OCI-M1 (cell line): ENCODE measurements at places on chromosomes 11 and 22.
A peak's percentile ranks its signal among the peaks of the same experiment; 100 is the strongest.

DNA sequence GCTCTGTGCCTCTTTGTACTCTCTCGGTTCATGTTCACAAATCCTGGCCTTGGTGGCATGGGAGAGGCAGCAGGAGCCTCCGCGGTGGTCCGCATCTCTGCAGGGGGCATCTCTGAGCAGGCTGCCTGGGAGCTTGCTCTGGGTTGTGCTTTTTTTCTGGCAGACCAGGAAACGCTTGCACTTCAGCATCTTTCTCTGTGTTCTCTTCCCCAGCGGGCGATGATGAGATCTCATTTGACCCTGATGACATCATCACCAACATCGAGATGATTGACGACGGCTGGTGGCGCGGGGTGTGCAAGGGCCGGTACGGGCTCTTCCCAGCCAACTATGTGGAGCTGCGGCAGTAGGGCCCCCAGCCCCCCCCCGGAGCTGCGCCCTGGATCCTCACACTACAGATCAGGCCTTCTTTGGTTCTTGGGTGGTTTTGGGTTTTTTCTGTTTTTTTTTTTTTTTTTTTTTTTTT is 36.5 kb downstream of the CTTN start:
- no peak for DNase-seq

GRCh38 chr11:104918113-104918824 is 20.0 kb upstream of the CASP12 start:
- peak; percentile 18 for DNase-seq

DNA sequence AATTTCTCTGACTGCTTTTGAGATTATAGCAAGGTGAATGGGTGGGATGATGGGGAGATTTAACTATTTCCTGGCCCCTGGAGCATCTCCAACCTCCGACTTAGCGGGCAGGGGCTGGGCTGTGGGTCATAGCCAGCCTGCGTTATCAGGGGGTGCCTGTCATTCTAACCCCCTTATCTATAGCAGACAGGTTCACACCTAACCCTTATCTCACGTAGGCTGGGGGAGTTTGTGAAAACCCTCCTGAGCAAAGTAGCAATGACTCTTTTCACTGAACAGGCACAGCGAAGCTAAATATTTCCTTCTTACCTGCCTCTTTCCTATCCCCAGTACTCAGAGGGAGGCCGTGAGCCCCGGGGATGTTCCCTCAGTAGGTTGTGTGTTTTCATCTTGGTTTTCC is 511.4 kb upstream of the B3GAT1 start:
- DNase-seq = no peak

DNA sequence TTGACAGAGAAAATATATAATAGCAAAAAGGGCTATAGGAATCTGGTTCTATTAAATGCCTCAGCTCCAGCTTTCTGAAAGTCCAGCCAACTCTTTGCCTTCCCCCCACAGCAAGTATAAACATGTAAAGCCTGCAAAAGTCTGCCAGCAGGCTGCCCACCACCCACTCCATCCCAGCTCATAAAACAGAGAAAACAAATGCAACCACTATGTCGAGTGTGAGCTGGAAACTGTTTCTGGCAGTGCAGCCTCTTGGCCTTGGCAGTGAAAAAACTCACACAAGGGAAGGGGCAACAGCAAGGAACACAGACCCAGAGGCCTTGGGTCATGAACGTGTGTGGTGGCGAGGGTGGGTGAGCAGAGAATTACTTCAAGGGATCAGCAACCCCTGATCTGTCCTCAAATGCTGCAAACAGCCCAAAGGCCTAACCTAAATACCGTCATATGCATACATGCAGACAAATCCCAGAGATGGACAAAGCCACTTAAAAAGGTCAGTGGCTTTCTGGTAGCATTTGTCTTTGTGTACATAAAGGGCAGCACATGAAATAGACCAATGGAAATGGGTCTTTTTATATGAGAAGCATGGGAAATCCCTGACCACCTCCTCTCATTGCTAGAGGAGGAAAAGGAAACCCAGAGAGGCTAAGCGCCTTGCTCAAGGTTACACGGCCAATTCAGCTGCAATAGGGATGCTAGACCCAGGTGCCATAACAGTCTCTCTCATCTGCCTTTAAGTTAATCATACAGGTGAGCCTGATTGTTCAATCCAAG is 74.8 kb downstream of the NAT10 start:
- no peak for DNase-seq

DNA sequence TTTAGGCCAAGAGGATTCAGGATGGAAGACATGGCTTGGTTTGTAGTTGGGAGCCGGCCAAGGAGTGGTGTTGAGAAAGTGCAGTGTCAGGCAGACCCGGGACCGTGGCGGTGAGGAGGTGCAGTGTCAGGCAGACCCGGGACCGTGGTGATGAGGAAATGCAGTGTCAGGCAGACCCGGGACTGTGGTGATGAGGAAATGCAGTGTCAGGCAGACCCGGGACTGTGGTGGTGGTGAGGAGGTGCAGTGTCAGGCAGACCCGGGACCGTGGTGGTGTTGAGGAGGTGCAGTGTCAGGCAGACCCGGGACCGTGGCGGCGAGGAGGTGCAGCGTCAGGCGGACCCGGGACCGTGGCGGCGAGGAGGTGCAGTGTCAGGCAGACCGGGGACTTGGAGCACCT is 59.7 kb downstream of the LRP5 start:
- no peak for DNase-seq

- peak; percentile 29 for DNase-seq
Observed at GRCh38 chr22:26435327-26436093, 6.5 kb downstream of the ASPHD2 start.

- no peak for DNase-seq
Observed at GRCh38 chr11:12537778-12538401, 136.3 kb upstream of the TEAD1 start.

DNA sequence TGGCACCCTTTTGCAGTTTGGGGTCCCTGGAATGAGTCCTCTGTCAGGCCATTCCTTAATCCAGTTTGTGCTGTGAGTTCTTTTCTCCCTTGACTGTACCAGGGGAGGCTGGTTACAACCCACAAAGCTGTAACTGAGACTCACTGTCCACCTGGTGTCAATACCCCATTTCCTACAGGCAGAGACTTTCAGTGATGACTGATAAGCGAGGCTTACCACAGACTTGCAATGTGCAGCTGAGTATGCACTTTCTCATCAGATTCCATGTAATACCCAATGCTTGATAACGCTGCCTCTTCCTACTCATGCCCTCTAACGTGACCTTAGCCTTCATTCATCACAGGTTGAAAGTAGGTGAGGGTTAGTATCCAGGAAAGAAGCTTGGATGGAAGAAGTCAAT is 120.1 kb downstream of the INSC start:
- peak; percentile 18 for DNase-seq

DNA sequence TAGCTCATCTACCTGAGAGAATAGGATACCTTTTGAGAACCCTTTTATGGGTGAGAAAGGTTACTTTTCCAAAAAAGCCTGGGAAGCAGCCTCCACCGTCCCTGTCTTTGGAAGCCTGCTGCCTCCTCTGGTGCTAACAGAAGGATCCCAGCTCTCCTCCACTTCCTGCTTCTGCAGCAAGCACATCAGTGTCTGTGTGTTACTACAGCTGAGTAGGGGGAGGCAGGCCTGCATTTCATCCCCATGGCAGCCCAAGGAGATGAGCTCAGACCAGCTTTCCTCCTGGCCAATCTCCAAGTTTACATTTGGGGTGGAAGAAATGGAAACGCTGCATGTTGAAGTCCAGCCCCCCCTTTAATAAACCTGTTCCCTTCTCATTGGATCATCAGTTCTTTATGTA is 7.4 kb upstream of the CCDC34 start:
- DNase-seq = peak; percentile 14
